ENCODE measurements at places on chromosomes 2 and 18. TPM values are rescaled to one million over a fixed set of nuclear protein-coding genes. Genes with fewer than 3 reads are reported as not detected.

GRCh38 chr18:65146482-65147021 lies 604.3 kb upstream of the CDH7 start:
- DNase-seq, result no peak

Gene TRIM43
- polyA plus RNA-seq, result not detected

GRCh38 chr2:45964223-45964841 lies 312.9 kb downstream of the PRKCE start:
- DNase-seq, result no peak

Gene TXNDC2
- polyA plus RNA-seq, result 0.19 TPM

GRCh38 chr18:3264362-3264761 lies 2.4 kb downstream of the MYL12B start:
- DNase-seq, result no peak

DNA sequence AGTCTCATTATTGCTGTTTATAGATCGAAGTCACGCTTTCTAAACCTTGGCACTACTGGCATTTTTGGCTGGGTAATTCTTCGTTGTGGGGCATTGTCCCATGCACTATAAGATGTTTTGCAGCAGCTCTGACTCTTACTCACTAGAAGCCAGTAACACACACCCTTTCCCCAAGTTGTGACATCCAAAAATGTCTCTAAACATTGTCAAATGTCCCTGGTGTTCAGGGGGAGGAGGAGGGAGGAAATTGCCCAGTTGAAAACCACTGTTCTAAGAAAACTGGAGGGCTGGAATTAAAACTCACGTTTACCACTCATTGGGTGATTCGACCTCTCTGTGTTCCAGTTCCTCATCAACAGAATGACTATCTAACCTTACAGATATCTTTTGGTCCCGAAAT lies 115.7 kb upstream of the KLF7 start:
- DNase-seq, result no peak

DNA sequence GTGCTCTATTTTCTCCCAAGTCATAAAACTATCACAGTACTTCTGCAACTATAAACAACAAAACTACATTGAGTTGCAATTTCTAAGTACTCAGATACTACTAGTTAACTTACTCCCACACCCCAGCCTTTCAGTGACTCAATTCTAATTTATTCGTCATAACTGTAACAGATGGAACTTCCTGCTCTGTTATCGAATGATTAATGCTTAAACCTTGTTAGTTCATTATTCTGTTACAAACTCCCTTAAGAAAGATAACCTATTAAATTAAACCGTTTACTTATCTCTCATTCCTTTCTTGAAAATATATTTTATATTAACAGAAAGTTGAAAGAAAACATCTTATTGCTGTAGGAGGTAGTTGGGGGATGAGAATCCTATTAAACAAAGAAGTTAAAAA lies 17.0 kb downstream of the TNFAIP6 start:
- DNase-seq, result no peak

DNA sequence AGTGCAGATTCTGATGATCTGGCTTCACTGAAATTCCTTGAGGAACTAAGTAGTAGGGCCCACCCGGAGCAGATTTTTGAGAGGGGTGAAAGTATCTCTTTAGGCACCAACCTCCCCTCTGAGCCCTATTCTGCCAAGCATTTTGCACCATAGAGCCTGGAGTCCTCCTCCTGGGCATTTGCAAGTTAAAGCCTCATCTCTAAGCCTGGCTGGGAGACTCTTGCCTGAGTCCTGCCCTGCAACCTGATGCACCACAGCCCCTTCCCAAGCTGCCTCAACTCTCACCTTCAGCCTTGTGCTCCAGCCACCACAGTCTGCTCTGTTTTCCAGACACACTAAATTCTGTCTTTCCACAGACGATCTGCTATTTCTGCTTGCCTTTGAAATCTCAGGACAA lies 79.6 kb upstream of the PKDCC start:
- DNase-seq, result no peak

Gene BCL2L11
- 24.7 TPM for polyA plus RNA-seq

DNA sequence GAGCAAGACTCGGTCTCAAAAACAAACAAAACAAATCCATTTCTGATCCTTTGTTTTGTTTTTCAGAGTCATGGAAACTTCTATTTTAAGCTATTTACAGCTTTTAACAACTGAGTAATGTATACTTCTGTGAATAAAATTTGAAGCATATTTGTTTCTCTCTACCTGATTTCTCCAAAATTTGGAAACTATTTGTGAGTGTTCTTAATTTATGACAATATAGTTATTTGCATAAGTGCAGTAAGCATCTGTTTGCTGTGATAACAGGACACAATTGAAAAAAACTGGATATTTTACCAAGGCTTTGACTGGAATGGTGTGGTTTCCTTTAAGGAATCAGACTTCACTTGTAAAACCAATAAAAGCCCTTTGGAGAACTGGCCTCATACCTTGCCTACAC lies 53.3 kb upstream of the GULP1 start:
- DNase-seq, result no peak

- peak; percentile 63 for DNase-seq
These were observed at the start of gene CASP10 for GRCh38 chr2:201182650-201183364. TSS of gene CASP10 (plus strand) at chr2:201183141. CDS start at chr2:201185778, 2,637 bp downstream.

Gene PLEKHH2
- not detected for polyA plus RNA-seq

Gene CXCR1
- not detected for polyA plus RNA-seq

GRCh38 chr2:173667415-173667814 lies 297.8 kb downstream of the SP3 start:
- DNase-seq, result no peak

DNA sequence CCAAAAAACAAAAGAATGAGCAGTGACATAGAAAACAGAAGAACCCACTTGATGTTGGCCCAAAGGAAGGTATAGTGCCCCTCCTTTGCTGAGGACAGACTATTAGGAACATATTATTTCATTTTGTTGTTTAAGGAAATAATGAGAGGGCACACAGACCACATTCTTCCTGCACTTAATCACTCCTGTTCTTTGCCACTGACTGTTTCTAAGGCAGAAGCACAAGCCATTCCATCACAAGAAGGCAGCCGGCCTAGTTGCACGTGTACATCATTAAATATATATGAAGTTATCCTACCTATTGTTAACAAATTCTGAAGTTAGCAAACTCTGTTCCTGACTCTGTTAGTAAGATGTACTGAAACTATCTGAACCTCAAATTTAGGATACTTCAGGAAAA lies 110.0 kb downstream of the LNPK start:
- DNase-seq, result no peak

Gene PROKR1
- polyA plus RNA-seq, result not detected

Gene TRAF3IP1
- 5.4 TPM for polyA plus RNA-seq

Gene HRH4
- polyA plus RNA-seq, result not detected

DNA sequence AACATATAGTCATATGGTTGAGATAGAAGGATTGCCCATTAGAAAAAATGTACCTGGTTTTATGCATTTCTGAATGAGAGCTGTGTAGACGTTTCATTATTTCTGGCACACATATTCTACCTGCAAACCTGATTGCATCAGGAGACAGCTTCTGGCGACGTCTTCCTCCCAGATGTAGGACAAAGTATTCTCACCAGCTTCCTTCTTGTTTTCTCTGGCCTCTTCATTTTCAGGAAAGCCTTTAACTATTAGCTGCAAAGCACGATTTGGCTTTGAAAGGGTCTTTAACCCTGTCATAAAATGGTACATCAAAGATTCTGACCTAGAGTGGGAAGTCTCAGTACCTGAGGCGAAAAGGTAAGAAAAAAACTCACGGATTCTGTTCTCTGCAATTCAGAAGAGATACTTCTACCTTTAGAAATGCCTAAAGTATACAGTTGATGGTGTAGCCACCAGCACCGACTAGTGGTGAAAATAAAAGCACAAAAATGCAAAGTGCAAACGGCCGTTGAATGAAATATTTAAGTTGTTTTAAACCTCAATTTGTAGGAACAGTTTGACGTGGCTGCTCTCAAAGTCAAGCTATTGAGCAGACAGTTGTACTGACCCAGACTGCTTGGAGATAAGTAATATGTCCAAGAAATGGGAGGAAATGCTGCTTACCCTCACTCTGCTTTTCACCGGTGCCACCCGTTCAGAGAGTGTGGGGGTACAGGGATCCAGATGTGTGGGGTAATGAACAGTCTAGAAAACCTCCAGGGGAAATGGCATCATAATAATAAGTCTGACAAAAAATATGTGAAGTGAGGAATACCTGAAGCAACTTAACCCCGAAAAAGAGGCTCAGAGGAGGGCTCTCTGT lies 20.2 kb downstream of the IL18RAP start:
- no peak for DNase-seq

Gene SLC14A1
- 1.9 TPM for polyA plus RNA-seq

DNA sequence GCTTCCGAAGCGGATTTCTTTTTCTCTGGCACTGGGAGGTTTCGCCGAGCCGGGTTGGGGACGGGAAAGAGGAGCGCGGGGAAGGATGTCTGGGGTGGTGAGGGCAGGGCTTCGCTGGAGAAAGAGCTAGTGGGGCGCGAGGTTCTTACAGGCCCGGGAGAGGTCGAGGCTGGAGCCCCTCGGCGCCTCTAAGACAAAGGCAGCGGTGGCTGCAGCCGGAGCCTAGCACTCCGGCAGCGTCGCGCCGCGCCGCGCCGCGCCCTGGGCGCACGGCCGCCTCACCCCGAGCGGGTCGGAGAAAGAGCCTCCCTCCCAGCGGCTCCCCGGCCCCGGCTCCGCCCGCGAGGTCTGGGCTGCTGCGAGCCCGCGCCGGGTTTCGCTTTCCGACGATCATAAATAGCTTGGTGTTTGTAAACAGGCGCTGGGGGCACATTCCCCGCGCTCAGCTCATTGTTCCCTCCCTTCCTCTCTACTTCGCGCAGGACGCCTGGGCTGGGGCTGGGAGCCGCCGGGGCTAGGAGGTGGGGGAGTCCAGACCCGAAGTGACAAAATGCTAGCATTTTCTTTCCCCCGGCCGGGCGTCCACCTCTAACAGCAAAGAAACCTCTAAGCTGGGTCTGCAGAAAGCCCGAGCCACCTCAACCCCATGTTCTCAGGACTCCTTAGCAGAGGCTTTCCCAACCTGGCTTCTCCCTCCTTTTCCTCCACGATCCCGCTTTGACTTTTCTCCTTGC lies 813 bp upstream of the MEIS1 start:
- DNase-seq, result no peak

Gene LIMS3
- 0.74 TPM for polyA plus RNA-seq

Gene FLACC1
- polyA plus RNA-seq, result 2.2 TPM

Gene CHRNA1
- 0.45 TPM for polyA plus RNA-seq

- no peak for DNase-seq
These were observed 325.2 kb downstream of the DYSF start for GRCh38 chr2:71778514-71778913.

Gene SNED1
- 1.2 TPM for polyA plus RNA-seq

Gene CBLN2
- not detected for polyA plus RNA-seq

Data from naive B cell (primary cell).